ENCODE measurements at places on chromosomes 3 and 15.

DNA sequence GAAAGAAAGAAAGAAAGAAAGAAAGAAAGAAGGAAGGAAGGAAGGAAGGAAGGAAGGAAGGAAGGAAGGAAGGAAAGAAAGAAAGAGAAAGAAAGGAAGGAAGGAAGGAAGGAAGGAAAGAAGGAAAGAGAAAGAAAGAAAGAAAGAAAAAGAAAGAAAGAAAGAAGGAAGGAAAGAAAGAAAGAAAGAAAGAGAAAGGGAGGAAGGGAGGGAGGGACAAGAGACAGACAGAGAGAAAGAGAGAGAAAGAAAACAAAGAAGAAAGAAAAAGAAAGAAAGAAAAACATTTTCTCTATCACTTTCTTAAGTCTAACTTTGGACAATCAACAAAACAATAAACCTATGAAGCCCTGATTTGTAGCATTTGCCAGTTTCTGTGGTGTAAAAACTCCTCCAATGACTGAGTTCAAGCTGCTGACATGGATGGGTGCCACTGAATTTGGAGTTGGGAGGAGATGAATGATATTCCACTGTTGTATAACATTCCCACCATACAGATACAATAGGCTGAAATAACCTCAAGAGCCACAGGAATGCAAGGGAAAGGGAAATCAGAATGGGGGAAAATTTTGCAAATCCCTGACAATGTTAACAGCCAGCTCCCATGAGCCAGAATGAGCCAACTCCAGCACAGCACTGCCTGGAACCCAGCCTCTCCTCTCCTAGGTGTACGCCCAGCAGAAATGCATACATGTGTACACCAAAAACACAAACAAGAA lies 15.0 kb upstream of the RTP3 start:
- DNase-seq: no peak

GRCh38 chr3:18302517-18302916 lies 122.6 kb downstream of the SATB1 start:
- DNase-seq: no peak

DNA sequence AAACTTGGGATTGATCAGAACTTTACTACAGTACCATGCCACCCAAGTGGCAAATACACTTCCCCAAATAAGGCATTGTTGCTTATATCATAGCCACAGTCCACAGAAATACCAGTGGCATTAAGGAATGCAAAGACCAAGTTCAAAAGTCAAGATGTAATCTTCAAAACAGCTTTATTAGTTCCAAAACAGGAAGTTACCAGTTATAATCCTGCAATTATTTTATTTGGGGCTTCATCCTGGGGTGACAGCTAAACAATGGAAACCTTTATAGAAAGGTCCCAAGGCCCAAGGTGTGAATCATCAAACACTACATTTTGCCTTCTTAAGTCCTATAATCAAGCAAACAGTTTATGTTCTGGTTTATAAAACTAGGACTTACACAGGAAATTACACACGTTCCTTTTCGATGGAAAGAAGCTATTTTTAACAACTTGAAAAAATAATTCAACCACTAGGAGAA lies 30.3 kb upstream of the RNF7 start:
- no peak for DNase-seq

GRCh38 chr3:46626039-46626438 lies 13.7 kb downstream of the FAM240A start:
- DNase-seq: no peak

DNA sequence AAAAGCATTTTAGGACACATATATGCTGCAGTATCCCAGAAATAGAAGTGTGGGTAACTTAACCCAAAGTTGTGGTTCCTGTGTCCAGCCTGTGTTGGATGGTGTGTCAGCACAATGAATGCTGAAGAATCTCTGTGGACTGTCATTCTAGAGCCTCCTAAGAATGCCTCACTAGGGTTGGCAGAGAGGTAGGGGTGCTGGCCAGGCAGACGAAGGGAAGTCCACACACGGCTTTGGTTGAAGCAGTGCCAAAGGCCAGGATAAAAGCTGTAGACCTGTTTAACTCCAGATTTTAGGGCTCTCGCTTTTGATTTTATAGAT lies 43.7 kb upstream of the TIPARP start:
- DNase-seq: no peak

- DNase-seq: no peak
Measured at GRCh38 chr3:9730657-9731205, 804 bp upstream of the BRPF1 start.

- no peak for DNase-seq
Measured at GRCh38 chr3:172606021-172606420, 82.8 kb upstream of the TNFSF10 start.

DNA sequence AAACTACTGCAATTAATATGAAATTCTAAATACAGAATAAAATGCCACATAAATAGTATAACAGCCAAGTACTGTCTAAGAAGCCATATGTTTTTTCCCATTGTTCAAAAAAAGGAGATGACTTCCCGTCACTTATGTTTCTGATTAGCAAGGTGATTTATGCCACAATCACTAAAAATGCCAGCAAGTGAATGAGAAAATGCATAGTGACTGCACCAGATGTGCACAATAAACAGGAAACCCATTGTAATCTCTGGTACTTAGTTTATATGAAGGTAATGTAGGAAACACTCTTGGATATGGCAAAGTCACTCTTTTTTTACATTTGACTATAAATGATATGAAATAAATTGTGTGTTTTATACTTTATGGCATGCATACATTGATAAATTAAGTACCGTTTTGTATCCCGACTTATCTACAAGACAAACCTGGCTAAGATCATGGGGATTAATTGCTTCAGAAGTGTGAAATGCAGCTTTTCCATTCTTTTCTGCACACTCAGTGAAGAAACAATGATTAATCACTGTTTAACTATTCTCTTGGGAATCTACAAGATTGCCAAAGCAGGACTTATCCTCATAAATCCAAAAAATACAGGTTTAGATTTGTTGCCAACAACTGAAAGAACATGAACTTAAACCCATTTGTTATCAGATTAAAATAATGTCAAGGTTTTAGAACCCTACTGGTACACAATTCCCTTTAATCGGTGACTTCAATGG lies 164.5 kb downstream of the TBC1D5 start:
- DNase-seq: no peak

GRCh38 chr3:13839726-13840340 lies 40.0 kb downstream of the WNT7A start:
- no peak for DNase-seq

DNA sequence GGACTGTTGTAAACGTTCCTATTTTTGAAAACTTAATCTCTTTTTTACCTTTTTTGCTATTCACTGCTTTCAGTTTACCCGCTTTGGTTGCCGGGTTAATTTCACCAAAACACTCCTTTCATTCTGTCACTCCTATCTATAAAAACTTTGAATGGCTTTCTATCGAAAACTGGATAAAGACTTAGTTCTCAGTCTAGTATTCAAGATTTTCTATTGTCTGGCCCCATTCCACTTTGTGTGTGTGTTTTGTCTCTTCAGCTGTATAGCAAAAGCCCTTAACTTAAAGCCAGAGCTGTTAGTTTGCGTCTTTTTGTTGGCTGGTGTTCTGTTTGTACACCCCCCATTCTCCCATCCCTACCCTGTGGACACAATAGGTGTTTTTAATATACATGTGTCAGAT lies 7.5 kb downstream of the PIAS1 start:
- DNase-seq: no peak

DNA sequence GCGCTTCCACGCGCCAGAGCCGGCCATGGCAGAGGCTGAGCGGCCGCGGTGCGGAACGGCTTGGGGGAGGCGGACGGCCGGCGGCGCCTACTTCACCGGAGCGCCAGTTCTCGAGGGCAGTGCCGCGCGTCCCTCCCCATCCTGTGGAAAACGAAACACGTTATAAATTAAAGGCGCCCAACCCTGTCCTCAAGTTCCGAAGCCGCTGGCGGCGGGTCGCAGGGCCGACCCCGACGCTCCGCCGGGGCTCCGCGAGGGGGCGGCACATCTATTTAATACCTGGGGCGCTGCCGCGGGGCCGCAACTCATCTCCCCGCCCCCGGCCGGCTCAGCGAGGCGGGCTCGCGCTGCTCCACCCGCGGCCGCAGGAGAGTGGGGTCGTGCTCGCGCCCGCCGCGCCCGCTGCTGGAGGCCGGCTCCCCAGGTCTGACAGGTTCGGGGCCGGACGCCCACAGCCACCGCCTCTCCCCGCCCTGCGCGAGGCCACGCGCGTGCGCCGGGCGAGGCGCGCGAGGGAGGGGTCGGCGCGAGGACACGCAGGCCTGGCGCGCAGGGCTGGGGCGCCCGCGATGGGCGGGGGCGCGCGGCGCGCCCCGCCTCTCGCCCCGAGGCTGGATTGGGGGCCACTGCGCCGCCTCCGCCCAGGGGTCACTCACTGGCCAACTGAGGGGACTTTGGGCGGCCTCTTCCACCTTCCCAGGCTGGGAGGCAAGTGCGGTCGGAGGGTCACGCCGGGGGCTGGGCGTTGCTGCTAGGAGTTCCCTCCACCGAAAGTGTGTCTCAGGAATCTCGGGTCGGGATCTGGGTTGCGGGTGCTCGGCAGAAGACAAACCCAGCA lies at the start of gene SLC30A4:
Gene SLC30A4, minus strand, starts transcription at position 428 of the 838 bp plus-strand sequence. Its CDS starts 401 bp downstream, at position 27.
- peak; percentile 18 for DNase-seq

DNA sequence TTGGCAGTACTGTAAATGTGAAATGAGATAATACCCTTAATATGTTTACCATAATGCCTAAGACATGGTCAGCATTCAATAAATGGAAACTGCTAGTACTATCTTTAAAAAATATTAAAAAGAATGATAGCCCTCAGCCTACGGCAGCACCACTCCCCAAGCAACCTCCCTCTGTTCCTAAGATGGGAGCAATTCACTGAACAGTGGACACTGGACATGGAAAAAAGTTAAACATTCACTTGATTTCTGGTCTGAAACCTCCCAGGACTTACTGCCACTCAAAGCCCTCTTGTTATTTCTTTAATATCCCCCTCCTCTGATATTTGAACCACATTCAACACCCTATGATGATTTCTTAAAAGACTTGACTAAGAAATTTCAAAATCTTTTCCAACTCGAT lies 27.0 kb downstream of the NEK4 start:
- no peak for DNase-seq

- DNase-seq: no peak
Measured at GRCh38 chr3:123694366-123695087, 109.7 kb upstream of the HACD2 start.

DNA sequence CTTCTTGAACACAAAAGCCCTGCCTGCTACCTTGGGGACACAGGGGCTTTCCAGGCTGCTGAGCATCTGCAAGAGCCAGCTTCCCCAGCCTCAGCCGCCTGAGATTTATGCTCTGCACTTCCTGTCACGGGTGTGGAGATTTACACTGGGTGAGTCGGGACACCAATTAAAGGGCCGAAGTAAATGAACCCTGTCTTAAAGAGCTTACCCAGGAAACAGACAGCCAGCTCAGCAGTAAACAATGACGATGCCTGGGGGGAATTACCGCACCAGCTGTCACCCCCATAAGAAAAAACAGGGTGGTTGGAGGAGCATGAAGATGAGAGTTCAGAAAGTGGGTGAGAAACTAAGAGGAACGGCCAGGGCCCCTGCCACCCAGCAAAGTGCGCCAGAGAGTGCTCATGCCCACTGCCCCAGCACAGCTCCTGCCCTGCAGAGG lies 37.5 kb upstream of the IQSEC1 start:
- peak; percentile 6 for DNase-seq

GRCh38 chr15:43991206-43991605 lies 164.4 kb downstream of the WDR76 start:
- no peak for DNase-seq

DNA sequence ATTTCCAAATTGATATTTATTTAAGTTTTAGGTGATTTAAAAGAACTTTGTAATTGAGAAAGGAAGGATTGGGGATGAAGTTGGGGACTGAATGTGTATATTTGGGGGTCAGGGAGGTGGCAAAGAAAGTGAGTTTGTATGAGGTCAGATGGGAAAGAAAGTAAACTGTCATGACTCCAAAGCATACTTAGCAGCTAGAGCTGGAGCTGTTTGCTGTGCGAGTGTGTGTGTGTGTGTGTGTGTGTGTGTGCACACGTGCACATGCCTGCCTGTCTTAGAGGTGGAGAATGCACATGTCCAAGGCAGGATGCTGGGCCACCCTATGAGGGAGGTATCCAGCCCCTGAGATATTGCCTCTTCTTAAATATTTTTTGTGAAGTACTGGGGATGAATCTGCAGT lies 21.0 kb downstream of the BOC start:
- no peak for DNase-seq

- DNase-seq: no peak
Measured at GRCh38 chr15:76787273-76787672, 117.9 kb downstream of the SCAPER start.

DNA sequence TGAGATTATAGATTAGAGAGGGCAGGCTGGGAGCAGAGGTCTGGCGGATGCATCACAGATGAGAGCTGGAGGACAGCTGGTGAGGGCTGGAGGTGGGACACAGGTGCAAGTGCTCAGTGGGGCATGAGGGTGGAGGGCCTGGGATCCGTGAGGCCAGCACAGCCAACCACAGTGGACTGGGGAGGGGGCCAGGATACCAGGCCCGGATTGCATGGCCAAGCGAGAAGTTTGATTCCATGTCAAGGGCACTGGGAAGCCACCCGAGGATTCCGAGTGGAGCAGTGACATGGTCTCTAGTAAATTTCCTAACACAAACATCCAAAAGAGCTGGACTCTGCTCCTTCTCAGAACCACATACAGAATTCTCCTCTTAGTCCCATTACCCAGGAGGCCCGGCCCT lies 44.0 kb upstream of the SLC41A3 start:
- no peak for DNase-seq

DNA sequence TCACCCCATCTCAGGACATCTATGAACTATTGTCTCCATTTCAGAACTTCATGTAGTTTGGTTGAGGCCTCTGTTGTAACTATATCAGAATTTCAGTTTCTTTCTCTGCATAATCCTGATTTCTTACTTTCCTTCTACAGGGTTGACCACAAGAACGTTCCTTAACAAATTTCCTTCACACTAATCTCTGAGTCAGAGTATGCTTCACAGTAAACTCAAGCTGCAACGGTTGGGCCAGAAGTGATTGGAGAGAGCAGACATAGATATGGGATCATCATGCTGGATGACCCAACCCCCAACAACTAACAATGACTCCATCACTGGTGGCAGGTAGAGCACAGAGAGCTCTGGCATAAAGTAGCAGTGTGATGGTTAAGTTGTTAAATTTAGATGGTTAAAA lies 128.8 kb upstream of the OSTN start:
- DNase-seq: no peak

DNA sequence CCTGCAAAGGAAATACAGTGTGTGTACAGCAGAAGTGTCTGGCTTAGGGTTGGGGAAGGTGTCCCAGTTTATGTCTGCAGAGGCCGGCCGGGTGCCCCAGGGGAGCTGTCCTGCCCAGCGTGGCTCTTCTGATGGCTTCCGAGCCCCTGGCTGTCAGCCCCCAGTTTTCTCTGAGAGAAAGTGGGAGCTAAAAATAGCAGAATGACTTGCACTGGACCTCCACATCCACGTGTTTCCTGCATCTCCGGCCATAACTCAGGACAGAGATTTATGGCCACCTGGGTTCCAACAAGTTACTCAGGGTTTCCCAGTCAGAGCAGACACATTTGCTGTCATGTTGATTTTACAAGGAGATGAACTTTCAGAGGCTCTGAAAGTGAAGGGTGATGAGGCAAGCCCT lies 192.0 kb downstream of the ATP10A start:
- DNase-seq: no peak

GRCh38 chr3:24220859-24221657 lies 273.6 kb downstream of the THRB start:
- DNase-seq: no peak

- no peak for DNase-seq
Measured at GRCh38 chr15:52506549-52506948, 22.1 kb downstream of the MYO5A start.

GRCh38 chr3:138005627-138006026 lies 4.3 kb upstream of the CLDN18 start:
- DNase-seq: no peak

GRCh38 chr3:138081371-138082084 lies 33.9 kb downstream of the DZIP1L start:
- DNase-seq: no peak

- DNase-seq: no peak
Measured at GRCh38 chr3:185552358-185552877, at the start of gene LIPH. LIPH (minus strand) TSS chr3:185552588; CDS start chr3:185552471, 117 bp downstream.
